ENCODE measurements at places on chromosomes 6 and 20.
A peak's percentile ranks its signal among the peaks of the same experiment; 100 is the strongest.

GRCh38 chr6:95208621-95209020 lies 368.7 kb upstream of the MANEA start:
- no peak for DNase-seq

GRCh38 chr6:141729146-141729545 lies 403.6 kb upstream of the GJE1 start:
- DNase-seq = no peak

DNA sequence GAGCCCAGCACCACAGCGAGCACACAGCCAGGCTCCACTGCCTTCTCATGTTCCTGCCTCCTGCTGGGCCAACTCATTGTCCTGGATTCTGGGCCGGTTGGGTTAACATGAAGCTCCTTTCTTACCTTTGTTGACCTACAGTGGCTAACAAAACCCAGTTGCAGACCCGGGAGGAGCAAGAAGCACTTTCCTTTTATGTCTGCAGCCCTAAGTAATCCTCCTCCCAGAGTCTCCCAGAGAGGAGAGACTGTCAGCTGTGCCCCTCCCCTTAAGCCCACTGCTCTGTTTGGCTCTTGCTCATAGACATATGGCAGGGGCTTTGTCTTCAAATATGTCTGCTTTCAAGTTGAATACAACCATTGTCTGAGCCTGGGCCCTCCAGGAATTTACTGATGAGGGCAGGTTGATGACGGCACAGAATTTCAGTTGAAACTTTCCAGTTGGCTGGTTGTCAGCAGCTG lies 55.2 kb downstream of the PSMB1 start:
- DNase-seq = no peak

DNA sequence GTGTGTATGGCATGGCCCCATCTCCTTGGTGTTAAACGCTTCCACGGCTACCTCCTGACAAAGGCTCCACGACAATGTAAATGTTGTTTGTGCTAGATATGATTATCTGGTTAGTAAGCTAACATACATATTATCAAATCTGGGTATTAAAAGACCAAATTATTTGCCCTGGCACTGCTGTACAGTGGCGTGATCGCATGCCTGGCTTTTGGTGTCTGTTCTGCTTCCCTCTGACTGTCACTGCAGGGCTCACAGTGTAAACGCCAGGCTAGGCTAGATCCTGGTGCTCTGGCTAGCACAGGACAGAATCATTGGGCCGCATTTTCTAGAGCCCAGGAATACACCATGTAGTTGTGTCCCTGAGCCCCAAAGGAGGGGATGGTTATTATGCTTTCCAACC lies 38.7 kb downstream of the CD164 start:
- no peak for DNase-seq

DNA sequence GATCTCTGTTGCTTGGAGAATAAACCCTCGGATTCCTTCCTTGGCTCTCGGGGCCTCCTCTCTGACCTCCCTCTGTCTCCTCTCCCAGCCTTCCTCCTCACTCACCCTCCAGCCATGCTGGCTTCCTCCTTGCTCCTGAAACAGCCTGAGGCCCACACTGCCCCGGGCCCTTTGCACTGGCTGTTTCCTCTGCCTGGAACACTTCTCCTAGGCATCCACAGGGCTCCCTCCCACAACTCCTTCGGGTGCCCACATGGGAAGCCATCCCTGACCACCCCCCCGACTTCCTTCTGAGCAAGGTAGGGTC lies 87.7 kb downstream of the CEBPB start:
- DNase-seq = no peak

DNA sequence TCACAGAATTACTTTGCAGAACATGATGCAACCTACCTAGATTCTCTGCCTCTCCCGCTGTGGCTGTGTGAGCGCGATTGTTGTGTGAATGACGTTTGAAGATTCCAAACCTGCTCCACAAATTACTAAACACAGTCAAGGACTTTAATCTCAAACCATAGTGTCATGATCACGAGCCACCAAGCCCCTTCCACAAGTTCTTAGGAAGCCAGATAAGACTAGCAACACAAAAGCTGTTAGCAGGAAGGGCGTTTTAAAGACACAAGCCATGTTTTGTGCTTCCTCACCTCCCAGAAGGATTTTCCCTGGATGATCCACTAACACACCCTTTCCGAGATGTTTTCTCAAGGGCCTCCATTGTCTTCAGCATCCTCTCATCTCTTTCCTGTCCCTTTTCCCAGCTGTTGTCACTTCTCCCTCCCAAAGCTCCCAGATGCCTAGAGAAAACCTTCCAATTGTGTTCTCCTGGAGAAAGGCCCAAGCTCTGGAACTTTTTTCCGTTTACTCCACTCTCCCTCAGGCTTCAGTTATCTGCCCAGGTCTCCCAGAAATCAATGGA lies 12.8 kb downstream of the OPN5 start:
- DNase-seq = no peak

GRCh38 chr6:139472351-139473015 lies 98.0 kb upstream of the CITED2 start:
- DNase-seq = no peak

GRCh38 chr6:7541175-7542064 lies at the start of gene DSP:
Gene DSP (plus strand): TSS chr6:7541671. CDS start chr6:7541916, 245 bp downstream.
- DNase-seq = no peak

DNA sequence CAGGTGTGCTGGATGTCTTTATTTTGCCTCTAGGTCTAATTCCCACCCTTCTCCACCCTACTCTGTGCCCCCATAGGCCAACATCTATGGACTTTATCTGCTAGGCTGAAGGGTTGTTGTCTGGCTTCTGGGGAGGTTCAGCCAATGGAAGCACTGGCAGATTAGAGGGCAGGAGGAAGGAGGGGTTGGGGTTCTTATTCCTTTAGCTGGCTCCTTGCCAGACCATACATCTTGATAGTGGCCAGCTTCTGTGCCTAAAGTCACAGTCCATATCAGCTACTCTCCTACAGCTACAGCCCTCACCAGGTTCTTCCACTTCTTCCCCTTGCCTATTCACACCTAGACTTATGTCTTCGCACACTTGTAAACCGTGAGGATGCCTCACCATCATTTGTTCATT lies 41.1 kb downstream of the ROS1 start:
- DNase-seq = no peak

- no peak for DNase-seq
Observed at GRCh38 chr6:119303164-119303887, 46.2 kb downstream of the MAN1A1 start.

DNA sequence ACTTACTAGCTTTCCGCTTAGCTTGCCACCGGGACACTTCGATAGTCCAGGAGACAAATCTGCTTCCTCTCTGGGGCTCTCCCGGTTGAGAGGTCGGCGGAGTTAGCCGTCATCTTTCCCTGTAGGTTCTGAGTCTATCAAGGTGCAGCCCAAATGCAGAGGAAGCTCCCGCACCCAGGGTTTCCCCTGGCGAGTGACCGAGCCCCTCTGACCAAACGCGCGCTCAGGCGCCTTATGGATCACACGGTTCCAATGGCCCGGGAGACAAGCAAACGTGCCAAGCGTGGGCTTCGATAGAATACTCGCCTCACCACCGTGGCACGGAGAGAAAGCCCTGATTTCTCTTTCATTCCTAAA lies 15.8 kb upstream of the FOXC1 start:
- DNase-seq = no peak

DNA sequence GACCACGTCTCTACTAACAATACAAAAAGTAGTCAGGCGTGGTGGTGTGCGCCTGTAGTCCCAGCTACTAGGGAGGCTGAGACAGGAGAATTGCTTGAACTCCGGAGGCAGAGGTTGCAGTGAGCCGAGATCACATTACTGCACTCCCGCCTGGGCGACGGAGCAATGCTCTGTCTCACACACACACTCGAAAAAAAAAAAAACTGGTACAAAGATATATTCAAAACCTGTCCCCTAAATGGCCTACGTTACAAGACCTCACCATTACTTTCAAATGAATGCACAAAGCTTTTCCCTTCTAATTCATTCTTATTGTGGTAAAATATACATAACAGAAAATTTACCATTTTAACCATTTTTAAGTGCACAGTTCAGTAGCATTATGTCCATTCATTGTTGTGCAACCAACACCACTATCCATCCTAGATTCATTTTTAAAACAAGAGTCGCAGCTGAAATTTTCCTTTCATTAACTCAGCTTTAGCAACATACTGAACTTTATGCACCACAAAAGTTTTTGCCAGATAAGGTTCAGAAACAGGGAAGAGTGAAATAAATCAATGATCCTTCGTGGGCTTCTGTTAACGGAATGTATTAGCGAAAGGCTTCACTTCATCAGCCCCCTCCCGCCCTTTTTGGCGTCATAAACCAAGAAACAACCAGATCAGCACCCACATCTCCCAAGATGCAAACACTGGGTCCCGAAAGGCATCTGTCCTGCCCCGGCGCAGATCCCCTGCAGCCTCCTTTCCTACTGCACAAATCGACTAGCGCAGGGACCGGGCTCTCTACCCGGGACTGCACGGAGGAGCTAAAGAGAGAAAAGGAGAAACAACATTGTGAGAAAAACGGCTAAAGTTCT lies 825 bp upstream of the FAM135A start:
- no peak for DNase-seq

DNA sequence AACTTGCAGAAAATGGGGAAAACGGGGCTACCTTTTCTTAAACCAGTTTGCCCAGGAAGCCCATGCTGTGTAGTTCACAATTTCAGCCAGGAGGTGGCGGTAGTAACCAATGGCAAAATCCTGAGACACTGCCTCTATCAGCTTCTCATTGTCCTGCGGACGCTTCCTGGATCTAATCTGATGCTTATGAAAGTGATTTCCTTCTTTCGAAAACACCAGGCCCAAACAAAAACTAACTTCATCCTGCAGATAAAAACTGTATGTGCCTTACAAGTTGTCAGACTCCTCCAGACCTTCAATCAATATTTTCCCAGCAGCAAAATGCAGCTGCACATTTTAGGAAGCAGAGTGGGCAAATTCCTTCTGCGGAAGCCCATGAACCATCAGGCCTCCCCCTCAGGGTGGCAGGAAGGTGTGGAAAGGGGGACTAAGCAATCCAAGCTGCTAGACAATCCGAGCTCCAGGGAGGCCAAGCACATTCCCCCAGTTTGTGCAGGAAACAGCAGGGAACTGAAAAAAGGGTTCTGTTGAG lies 88.5 kb downstream of the LY86 start:
- peak; percentile 42 for DNase-seq

DNA sequence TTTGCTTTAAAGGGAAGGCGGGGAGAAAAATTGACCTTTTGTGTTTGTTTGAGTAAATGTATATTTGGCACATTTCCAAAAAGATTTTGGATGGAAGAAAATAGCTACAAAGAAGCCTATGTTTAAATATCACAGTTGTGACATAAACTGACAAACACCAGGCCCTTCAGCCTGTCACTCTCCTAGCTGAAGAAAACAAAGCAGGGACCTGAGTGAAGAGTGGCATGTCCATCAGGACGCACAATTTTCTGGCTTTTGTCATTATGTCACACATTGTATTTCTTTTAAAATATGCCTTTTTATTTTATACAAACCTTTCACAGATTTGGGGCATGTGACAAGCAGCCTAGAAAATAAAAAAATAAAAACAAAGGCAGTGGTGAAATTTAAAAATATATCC lies 241.2 kb downstream of the OGFRL1 start:
- no peak for DNase-seq

- no peak for DNase-seq
Observed at GRCh38 chr20:57828696-57829095, 118.9 kb upstream of the PMEPA1 start.

GRCh38 chr6:52560462-52560861 lies 16.4 kb downstream of the TRAM2 start:
- DNase-seq = no peak

DNA sequence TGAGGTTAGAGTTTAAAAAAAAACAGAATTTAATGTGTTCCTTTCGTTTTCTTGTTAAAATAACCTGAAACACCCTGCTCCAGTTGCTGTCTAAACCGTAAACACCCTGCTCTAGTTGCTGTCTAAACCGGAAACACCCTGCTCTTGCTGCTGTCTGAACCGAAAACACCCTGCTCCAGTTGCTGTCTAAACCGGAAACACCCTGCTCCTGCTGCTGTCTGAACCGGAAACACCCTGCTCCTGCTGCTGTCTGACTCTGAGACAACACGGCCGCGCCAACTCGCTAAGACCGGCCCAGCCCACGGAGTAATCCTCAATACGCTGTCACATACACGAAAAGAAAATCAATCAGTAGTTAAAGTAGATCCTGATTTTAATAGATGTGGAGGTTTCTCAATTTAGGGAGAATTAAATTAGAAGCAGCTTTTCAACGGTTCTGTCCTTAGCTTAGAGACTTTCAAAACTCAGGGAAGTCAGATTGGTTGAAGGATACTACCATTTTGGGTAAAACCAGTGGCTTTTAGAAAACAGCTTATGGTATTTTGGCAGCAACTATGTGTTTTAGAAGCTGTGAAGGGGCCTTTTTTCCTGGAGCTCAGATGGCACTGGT lies 98.3 kb downstream of the RAMACL start:
- DNase-seq = no peak

GRCh38 chr6:35777356-35778102 lies 1.1 kb downstream of the CLPSL2 start:
- no peak for DNase-seq

- DNase-seq = no peak
Observed at GRCh38 chr6:45075246-45075645, 252.9 kb upstream of the RUNX2 start.

GRCh38 chr6:33806841-33807240 lies 3.0 kb upstream of the MLN start:
- DNase-seq = no peak

DNA sequence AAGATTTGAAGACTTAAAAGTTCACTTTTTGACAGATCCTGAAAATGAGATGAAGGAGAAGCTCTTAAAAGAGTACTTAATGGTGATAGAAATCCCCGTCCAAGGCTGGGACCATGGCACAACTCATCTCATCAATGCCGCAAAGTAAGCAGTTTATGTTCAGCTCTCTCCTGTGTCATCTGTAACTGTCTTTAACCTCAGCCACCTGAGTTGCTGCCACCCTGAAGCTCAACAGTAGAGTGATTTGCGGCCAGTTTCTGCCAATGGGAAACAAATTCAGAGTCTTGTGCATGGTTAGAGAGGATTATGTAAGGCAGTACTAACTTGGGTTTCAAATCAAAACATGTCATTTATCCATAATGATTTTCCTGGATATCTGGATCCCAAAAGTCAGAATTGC lies 10.1 kb downstream of the TNFAIP3 start:
- no peak for DNase-seq

- no peak for DNase-seq
Observed at GRCh38 chr6:148593130-148593812, 153.6 kb upstream of the UST start.

GRCh38 chr6:155287762-155288161 lies 23.9 kb downstream of the CLDN20 start:
- no peak for DNase-seq

GRCh38 chr20:18250217-18250616 lies 38.1 kb upstream of the ZNF133 start:
- DNase-seq = no peak

GRCh38 chr6:69349771-69350170 lies 447.0 kb downstream of the LMBRD1 start:
- DNase-seq = no peak

DNA sequence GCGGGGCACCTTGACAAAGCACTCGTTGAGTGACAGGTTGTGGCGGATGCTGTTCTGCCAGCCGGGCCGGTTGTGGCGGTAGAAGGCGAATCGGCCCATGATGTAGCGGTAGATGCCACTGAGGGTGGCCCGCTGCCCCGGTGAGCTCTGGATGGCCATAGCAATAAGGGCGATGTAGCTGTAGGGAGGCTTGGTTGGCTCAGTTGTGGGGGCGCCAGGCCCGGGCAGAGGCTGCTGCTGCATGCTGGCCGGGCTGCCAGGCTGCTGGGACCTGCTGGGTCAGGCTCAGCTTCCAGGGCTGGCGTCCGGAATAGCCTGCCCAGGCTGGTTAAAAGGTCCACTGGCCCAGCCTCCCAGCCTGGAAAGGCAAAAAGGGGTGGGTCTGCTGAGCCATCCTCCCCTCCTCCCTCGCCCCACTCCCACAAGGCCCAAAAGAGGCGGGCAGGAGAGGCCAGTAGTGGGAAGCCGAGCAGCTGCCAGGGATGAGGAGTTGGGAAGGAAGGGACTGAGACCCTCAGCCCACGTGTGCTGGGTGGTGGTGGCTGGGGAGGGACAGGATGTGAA lies at the start of gene FOXS1:
Gene FOXS1, minus strand, starts transcription at position 305 of the 564 bp plus-strand sequence. Its CDS starts 62 bp downstream, at position 243.
- DNase-seq = no peak
